Mesothelial cell of epicardium (in vitro differentiated cells): ENCODE measurements at places on chromosomes 4 and X. TPM values are rescaled to one million over a fixed set of nuclear protein-coding genes. Genes with fewer than 3 reads are reported as not detected.

- no peak for DNase-seq
These were observed 191.8 kb downstream of the PDGFC start for GRCh38 chr4:156779774-156780173.

DNA sequence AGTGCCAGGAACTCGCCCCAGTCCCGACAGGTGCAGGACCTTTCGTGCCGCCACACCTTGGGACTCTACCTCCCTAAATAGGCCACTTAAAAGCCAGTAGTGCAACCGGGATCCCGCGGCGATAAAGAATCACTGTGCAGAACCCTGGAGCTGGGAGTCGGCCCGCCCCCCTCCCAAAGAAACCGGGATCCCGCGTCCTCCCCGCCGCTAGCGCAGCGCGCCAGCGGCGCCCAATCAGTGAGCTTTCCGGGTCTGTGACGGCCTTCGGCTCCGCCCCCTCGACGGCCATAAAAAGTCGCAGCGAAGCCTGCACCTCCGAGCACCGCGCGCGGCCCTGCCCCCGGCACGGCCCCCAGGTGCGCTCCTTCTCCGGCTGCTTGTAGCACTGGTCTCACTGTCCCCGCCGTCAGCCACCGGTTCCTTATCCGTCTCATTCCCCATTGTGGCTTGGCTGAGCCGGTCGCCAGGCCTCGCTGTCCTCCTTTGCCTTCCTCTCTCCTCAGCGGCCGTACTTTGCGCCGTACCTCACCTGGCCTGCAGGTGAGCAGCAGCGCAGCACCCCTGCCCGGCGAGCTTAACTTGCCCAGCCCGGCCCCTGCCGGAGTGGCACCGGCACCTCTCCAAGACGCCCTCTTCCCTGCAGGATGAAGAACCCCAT is at the start of gene LRAT:
Gene LRAT, plus strand, starts transcription at position 318 of the 658 bp plus-strand sequence. Its CDS starts 327 bp downstream, at position 645.
- peak; percentile 52 for DNase-seq

DNA sequence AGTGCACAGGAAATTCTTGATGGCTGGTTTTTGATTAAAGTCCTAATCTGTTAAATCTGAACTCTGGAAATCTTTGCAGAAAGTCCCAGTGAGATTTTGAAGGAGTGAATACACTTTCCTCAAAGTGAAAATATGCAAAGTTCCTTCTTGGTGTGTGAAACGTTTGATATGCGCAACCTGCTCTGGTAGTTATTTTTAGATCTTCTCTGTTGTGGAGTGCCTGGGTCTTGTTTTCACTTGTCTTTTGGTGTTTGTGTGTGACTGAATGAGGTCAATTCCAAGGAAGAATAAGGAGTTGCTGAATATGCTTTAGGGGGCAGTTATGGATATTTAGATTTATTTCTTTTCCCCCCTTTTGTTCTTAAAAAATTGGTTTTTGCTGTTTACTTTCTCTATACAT is 41.7 kb downstream of the SCML1 start:
- DNase-seq = no peak

DNA sequence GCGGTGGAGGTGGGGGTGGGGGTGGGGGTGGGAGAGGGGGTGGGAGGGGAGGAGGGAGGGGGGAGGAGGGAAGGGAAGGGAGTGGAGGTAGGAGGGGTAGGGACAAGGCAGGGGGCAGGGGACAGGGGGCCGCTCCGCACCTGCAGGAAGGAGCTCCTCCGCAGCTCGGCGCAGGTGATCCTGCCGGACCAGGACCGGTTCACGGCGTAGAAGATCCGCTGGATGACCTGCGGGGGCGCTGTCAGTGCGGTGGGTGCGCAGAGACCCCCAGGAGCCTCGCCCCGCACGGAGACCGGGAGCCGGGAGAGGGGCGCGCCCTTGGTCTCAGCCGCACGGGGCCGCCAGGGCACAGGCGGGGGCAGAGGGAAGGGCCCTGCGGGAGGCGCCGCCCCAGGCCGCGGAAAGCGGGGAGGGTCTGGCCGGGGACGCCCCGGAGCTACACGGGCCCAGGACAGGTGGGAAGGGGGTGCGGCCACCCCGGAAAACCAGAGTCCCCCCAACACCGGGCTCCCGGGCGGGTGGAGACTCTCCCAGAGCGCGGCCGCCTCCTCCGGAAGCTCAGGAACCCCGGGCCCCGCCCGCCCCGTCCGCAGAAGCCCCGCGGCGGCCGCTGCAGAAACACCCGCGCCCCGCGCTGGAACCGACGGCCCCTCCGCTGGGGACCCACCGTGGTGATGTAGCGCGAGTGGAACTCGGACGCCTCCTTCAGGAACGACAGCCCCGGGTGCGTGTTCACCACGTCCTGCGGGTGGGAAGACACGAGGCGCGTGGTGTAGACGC is 27.6 kb upstream of the GTPBP6 start:
- DNase-seq = peak; percentile 21

- DNase-seq = no peak
These were observed 40.9 kb upstream of the NKRF start for GRCh38 chrX:119647089-119647488.

- DNase-seq = no peak
These were observed 69.5 kb downstream of the PCDH19 start for GRCh38 chrX:100340491-100341141.

DNA sequence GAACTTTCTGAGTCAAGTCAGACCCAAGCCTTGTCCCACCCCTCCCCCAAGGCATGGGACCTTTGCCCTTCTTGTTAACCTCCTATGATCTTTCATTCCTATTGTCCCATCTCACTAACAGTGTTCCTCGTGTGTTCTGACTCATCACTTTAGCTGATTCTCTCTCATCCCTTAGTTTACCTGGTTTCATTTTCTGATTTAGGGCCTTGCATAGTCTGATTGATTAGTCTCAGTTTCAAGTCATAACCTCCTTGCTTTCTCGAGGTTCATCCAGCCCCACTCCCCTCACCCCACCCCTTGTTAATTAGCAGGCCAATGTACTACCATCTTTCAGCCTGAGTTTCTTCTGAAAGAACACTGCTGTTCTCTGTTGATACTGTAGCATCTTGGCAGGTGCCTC is 517.4 kb downstream of the RPA4 start:
- no peak for DNase-seq

DNA sequence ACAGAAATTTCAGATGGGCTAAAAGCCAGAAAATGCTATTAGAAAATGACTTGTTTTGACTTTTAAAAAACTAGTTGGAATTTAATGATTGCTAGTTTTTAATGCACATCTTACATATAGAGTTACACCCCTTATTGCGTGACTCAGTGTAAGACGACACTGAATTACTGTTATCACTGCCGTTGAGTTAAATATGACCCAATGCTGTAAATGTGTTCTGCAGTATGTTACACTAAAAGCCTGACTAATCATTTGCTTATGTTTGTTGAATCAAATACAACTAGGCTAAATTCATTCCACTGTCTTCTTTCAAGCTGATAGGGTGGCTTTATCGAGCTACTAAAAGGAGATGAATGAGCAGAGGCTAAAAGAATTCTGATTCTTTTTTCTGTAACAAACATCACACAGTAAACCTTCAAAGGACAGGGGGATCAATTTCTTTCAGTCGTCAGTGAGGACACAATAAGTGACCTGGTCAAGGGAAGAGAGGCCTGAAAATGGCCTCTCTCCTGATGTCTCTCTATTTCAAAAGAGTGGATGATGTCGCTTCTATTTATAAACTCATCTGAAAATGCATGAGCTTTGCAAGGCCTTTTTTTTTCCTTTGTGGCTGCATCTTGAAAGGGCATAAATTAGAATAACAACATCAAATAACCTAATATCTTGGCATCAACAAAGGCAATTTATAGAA is 142.2 kb upstream of the KCNIP4 start:
- no peak for DNase-seq

- DNase-seq = no peak
These were observed 16.6 kb upstream of the TCEAL5 start for GRCh38 chrX:103293118-103293517.

DNA sequence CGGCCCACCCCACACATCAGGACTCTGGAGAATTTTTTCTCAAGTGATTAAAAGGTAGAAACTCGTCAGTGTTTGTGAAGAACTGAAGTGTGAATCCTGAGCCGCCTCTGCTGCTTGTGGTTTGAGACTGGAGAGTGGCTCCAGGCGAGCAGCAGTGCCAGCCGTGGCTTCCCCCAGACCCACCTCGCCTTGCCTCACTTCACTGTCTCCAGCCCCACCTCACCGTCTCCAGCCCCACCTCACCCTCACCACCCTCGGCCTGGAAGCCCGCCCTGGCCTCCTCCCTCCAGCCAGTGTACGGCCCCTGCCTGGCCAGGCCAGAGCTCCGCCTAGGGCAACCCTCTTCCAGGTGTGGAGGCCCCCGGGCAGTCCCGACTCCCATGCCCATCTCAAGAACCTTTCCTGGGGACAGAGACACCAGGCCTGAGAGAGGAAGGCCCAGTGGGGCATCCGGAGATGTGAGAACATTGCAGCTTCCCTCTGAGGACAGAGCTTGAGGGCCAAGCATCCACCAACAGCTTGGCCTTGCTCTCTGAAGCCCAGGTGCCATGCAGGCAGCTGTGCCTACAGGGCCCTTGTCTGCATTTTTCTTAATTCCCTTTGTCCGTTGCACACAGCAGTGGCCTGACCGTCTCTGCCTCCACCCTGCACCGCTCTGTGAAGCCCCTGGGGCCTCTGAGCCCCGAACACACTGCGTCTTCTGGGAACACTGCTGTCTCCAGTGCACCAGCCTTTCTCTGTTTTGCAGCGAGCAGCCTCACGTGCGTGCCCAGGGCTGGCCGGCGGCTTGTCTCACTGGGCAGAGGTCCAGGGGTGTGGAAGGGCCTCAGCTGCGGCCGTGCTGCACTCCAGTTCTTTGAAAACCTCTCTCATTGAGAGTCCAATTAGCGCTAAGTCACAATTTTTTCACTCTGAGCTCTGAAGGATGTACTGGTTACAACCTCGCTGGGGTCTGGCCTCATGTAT is 13.8 kb downstream of the SH3BP2 start:
- DNase-seq = no peak

DNA sequence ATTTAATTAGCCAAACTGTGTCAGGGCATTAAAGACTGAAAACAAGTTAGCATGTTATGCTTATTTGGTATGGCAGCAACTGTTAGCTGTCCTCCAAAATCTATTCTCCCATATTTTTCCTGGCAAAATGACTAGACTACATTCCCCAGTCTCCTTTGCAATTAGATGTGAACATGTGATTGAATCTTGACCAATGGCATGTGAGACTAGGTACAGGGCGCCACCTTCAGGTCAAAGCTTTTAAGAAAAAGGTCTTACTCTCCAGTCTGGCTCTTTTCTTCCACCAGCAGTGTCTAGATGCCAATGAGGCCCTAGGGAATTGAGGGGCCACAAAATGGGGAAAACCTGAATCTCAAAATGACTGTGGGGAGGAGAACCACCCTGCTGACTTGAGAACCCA is 408.2 kb downstream of the SMARCA1 start:
- DNase-seq = no peak

DNA sequence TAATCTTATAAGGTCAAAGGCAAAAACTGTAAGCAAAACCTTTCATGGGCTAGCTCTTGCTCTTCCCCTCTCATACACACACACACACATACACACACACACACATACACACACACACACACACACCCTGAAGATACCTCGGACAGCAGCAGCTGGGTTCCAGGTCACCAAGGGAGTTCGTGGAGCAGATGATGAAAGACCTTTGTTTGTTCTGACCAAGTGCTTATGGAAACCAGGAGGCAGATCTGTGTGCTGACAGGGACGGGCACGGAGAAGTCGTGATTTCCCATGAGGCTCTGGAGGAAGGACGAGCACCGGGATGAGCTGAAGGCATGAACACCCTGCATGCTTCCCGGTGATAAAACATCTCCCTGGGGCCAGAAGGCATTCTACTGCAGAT is 35.4 kb upstream of the CRMP1 start:
- DNase-seq = no peak

- no peak for DNase-seq
These were observed 51.2 kb upstream of the EDA start for GRCh38 chrX:69564665-69565064.

DNA sequence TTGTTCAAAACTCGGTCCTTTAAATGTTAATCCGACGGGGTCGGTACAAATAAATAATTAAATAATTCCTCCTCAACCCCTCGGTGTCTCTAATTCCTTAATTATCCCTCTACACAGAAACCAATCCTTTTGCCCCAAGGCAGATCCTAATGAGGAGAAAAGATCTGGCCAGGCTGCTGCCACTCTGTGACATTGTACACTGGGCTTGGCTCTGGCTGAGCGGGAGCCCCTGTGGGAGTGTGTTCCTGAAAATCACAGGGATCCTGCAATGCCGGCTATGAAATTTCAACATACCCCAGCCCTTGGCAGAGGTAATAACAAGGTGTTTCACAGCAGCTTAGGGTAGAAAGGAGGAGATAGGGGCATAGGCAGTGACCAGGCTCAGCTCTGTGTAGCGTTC is 96.0 kb downstream of the DHRSX start:
- no peak for DNase-seq

DNA sequence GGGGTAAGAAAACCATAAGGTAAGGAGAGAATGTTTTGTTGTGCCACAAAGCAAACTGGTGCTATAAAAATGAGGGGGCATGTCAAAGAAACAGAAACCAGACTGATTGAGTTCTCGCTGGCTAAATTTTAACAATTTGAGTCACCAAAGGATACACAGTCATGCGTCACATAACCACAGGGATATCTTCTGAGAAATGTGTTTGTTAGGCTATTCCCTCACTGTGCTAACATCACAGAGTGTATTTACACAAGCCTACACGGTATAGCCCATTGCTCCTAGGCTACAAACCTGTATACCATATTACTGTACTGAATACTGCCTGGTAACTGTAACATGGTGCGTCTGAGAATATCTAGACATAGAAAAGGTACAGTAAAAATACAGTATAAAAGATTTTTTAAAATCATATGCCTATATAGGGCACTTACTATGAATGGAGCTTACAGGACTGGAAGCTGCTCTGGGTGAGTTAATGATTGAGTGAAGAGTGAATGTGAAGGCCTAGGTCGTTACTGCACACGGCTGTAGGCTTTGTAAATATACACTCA is 50.1 kb downstream of the FBXW7 start:
- no peak for DNase-seq

DNA sequence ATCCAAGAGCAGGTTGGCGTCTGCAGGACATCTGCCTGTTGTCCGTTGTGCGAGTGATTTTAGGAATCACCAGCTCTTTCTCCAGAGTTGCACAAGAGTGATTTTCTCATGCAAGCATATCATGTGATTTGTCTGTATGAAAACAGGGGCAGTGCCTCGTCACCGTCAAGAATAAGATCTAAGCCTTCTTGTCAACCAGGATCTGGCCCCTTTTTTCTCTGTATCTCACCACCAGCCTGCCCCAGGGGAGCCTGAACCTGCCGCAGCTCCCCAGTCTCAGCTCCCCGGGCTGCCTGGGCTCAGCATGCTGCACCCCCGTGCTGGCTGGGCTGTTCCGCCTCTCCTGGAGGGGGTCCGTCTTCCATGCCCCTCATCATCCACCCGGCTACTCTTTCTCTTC is 90.5 kb downstream of the STOX2 start:
- no peak for DNase-seq

- no peak for DNase-seq
These were observed 856.0 kb upstream of the FRG1 start for GRCh38 chr4:189084671-189085070.

Gene RHOXF2
- not detected in 3 replicates for total RNA-seq

Gene ZFP42
- 16.6 to 18.9 TPM (median 17.5 TPM) in 3 replicates for total RNA-seq

Gene TLR3
- 9.1 to 9.3 TPM (median 9.2 TPM) in 3 replicates for total RNA-seq

Gene TACR3
- total RNA-seq = 0.07 TPM in 1 of 3 replicates, not detected in the others

Gene FOXR2
- not detected in 3 replicates for total RNA-seq
